ENCODE measurements at places on chromosomes 5 and 9.
A peak's percentile ranks its signal among the peaks of the same experiment; 100 is the strongest.

DNA sequence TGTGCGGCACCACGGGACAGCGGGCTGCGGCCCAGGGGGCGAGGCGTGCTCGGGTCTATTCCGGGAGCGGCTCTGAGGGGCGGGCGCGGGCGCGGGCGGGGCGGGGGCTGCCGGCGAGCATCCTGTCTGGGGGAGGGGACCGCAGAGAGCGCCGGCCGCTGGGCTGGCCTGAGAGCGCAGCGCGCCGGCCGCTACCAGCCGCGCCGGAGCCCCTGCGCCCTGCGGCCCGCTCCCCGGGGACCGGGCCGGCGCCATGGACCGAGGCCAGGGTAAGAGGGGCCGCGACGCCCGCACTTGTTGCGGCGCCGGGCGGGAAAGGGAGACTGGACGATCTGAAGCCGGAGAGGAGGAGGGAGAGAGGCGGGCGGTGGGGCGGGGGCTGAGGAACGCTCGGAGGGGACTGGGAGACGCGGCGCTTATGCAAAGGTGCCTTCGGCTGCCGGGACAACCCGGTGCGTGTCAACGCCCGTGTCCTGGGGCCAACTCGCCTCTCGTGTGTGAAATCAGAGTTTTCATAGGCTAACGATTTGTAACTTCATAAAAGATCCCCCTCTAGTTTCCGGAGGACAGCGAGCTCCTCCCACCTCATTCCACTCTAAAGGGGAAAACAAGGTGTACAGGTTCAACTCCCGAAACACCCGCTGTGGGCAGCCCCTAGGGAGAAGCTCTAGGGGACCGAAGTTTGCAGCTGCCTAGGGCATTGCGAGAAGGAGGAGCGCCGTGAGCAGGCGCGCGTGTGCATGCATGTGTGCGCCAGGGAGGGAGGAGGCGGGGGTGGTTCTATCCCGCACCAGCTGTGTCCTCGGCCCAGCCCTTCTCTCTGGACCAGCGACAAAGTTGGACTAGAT lies at the start of gene AFAP1L1:
Gene AFAP1L1 (plus strand): TSS at position 144 of the 848 bp plus-strand sequence. CDS start 110 bp downstream, at position 254.
- peak; percentile 69 for DNase-seq

- DNase-seq, result no peak
Measured at GRCh38 chr9:129318121-129319075, 140.3 kb upstream of the IER5L start.

DNA sequence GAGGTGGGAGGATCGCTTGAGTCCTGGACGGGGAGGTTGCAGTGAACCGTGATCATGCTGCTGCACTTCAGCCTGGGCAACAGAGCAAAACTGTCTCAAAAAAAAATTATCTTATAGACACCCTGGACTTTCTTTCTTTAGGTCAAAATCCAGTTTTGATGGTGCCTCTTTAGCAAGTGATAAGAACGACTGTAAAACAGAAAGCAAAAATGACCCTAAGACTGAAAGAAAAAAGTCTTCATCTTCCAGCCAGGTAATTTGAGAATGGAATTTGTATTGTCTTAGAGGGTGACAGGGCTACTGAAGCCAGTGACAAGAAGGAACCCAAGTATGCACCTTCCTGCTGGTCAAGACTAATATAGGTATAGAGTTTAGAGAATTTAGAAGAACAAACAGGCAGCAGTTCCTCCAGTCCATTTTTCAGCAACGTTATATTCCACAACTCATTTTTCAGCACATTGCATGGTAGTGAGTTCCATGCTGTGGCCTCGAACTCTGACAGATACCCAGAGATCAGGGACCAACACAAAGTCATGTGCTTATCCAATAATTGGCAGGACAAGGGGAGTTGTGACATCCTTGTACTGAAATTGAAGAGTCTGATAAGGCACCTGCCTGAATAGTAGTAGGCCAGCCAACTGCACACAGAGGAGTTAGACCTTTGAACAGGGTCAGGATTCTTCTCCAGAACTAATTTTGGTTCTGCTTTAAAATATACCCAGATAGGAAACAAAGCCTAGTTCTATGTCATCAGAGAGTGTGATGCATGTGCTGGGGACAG lies 46.5 kb downstream of the GRAMD2B start:
- no peak for DNase-seq

GRCh38 chr5:123365156-123365555 lies 58.0 kb downstream of the CEP120 start:
- DNase-seq, result no peak

Measured in frontal cortex (tissue), 4 donors.